ELF-1 (cell line): ENCODE measurements at places on chromosomes 2 and 18.

- DNase-seq = no peak
Measured at GRCh38 chr18:22322243-22322691, 95.4 kb downstream of the CTAGE1 start.

DNA sequence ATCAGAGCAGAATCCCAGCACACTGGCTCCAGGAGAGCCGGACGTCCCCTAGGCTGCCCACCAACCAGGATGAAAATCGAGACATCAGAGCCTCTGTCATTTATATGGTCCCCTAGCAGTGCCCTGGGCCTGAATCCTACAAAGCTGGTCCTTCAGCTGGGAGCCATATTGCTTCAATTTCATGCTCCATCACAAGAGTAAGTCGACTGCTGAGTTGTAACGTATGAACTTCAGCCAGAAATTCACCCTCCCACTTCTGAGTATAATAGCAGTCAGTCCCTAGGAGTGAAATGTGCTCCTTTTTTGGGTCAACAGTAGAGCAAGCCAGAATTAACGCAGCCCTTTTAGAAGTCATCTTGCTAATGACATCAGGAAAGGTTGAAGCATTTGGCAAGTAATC is 126.4 kb downstream of the CCBE1 start:
- DNase-seq = no peak

DNA sequence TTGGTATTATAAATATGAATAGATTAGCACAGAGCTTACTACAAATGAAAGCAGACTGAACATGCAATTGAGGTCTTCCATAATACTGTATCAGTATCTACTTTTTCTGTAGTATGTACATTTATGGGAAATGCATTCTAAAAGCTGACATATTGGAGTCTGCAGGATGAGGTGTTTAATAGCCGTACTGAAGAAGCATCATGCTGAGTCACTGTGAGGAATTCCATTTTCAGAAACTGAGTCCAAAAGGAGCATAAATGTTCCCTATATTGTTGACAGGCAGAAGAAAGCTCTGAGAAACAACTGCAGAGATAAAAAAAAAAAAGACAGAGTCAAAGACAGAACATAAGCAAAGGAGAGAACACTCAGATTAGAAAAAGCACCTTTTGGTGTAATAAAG is 366.7 kb upstream of the SPHKAP start:
- no peak for DNase-seq

DNA sequence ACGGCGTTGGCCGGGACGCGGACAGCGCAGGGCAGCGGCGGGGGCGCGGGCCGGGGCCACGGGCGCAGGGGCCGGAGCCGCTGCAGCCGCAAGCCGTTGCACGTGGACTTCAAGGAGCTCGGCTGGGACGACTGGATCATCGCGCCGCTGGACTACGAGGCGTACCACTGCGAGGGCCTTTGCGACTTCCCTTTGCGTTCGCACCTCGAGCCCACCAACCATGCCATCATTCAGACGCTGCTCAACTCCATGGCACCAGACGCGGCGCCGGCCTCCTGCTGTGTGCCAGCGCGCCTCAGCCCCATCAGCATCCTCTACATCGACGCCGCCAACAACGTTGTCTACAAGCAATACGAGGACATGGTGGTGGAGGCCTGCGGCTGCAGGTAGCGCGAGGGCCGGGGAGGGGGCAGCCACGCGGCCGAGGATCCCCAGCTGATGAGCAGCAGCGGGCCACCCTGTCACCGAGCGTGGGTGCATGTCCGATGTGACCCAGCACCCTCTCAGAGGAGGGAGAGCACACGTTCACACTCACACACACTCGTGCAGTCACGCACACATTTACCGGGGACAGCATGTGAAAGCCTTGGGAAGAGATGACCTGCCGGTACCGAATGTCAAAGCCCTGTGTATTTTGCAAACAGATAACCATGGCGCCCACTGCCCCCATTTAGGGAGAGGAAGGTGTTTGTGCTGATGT is 4.2 kb downstream of the GDF7 start:
- DNase-seq = peak; percentile 41

DNA sequence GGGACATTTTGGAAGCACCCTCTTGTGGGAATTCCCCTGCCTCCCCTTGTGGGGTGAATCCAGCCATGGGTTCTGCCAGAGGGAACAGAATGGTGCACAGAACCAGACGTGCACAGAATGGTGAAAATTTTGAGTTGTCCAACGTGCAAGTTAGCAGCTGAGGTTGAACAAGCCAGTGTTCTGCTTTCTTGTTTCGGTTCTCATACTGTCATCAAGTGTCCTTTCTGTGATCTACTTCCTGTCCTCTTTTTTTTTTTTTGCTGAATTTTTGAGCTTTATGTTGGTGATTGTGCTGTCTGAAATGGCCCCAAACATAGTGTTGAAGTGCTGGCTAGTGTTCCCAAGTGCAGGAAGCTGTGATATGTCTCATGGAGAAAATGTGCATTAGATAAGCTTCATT is 21.5 kb upstream of the REEP1 start:
- DNase-seq = no peak

DNA sequence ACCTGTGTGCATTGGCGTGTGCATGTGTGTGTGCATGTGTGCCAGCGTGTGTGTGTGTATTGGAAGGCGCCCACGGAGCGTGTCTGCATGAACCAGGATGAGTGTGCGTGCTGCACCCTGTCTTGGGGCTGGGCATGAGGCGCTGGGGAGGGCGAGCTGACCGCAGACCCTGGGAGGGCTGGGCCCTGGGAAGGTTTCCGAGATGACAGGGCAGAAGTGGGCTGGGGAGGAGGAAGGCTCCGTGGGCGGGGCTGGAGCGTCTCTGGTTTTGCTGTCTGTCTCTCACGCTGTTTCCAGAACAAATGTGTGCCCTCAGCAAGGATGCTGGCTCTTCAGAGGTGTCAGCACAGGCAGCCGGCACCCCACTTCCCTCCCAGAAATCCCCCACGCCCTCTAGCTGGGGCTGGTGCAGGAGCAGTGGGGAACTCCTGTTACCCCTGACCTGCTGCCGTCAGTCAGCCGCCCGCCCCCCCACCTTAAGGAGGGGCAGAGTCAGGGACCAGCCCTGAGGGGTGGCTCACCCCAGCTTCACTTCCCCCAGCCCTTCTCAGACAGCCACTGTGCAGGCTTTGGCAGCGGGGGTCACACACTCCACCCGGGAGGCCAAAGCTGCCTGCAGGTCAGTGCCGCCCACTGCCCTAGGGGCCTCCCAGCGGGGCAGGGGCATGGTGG is at the start of gene GPR35:
Gene GPR35, plus strand, starts transcription at position 531 of the 672 bp plus-strand sequence. CDS start 4,473 bp downstream, outside the sequence.
- peak; percentile 41 for DNase-seq

GRCh38 chr2:9473308-9473984 is 905 bp upstream of the IAH1 start:
- DNase-seq = peak; percentile 87

DNA sequence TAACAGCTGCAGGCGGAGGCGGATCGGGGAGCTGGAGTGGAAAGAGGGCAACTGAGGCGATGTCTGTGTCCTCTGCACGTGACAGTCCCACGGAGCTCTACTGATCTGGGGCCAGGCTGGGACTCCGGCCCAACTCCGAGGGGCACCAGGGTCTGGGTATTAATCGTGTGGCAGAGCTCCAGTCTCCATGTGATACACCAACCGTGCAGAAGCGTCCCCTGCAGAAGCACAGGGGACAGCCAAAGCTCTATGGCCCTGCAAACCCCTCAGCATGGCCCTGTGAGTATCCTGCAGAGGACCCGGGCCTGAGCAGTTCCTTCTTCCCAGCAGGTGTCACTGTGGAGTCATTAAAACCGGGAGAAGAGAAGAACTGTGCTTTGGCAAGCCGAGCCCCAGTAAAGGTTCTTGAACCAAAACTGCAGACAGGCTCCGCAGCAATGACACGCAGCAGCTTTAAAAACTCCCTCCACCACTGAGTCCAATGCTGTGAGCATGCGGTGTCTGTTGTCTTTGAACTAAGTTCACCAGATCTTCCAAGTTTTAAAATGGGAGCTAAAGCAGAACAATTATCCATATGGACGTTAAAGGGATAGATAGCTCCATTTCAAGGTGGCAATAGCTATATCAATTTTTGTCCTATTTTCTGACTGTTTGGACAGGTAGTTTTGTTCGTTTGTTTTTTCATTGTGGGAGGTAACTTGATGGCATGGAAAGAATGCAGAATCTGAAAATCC is 79.4 kb downstream of the TMEM182 start:
- DNase-seq = peak; percentile 80

DNA sequence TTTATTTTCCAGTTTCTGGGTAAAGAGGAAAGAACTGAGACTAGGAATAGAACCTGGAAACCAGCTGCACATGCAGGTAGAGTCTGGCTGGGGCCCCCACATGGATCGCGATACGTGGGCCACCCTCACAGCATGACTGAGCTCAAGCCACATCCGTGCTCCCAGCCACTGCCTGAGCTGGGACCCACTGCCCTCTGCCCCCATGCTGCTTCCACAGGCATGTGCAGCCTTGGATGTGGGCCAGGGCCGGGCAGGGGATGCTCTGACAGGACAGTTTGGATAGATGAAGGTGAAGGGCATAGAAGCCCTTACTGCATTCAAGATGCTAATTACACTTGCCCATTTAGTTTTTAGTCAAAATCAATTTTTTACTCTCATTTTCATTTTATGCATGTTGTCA is 321.2 kb downstream of the DCDC2C start:
- no peak for DNase-seq
